Endothelial cell (in vitro differentiated cells): ENCODE measurements at places on chromosomes 2 and 18.

GRCh38 chr2:169118060-169118459, 48.7 kb downstream of the DHRS9 start:
- no peaks in the 10 kb centered on the region for H3K27me3 ChIP-seq
- H3K27ac ChIP-seq: no peak overlapping the region
- DNase-seq: no peak
- H3K36me3 ChIP-seq: peaks cover 3% of the 10 kb centered on the region

GRCh38 chr2:137826373-137827372, 137.6 kb upstream of the HNMT start:
- peaks cover 2% of the 10 kb centered on the region for H3K27me3 ChIP-seq
- no peak for DNase-seq
- H3K36me3 ChIP-seq: no peaks in the 10 kb centered on the region
- H3K4me1 ChIP-seq: peaks cover 5% of the 10 kb centered on the region
- no peak overlapping the region for H3K4me3 ChIP-seq

GRCh38 chr2:134917360-134917865, 1.2 kb upstream of the CCNT2 start:
- peak; percentile 3 for DNase-seq
- peak overlapping the region; percentile 99 for H3K4me3 ChIP-seq
- H3K36me3 ChIP-seq: peaks cover 17% of the 10 kb centered on the region

DNA sequence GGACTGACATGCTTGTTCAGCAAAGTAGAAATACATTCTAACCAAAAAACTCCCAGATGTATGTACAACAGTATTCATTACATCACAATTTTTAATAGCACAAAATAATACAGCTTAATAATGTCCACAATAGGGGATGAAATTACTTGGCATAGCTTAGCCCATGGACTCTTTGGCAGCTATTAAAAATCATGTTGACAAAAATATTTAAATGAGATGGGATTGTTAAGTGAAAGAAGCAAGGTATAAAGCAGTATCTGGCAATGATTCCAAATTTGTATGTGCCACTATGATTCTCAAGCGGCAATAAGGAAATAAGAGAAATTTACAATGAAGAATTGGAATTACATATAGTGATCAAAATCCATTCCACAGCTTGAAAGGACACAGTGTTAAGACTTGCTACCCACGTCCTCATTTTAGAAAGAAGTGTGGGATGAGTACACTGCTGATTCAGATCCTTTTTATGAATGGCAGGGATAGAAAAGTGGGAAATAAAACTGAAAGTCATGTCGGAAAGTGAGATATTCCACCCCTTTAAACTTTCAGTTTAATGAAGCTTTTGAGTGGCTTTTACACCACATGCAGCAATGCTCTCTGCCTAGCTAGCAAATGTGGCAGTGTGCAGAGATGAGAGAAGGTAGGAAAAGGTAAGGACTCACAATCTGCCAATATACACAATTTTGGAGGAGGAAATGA, 2.4 kb downstream of the GAREM1 start:
- no peak overlapping the region for H3K4me3 ChIP-seq
- no peak for DNase-seq
- H3K4me1 ChIP-seq: peaks cover 24% of the 10 kb centered on the region
- H3K27me3 ChIP-seq: peaks cover 17% of the 10 kb centered on the region
- H3K27ac ChIP-seq: no peak overlapping the region

GRCh38 chr2:64975232-64975821, 13.9 kb upstream of the SLC1A4 start:
- no peak overlapping the region for H3K4me3 ChIP-seq
- no peaks in the 10 kb centered on the region for H3K36me3 ChIP-seq
- no peak overlapping the region for H3K27ac ChIP-seq
